Stimulated activated CD4-positive, alpha-beta T cell treated with anti-CD3 and anti-CD28 coated beads, Interleukin-1b, Interleukin-23, amount 100 ng/mL, for 24 hours (primary cell): ENCODE measurements at places on chromosomes 5 and 9.

GRCh38 chr5:128490761-128491160 lies 47.3 kb downstream of the FBN2 start:
- no peak for DNase-seq

DNA sequence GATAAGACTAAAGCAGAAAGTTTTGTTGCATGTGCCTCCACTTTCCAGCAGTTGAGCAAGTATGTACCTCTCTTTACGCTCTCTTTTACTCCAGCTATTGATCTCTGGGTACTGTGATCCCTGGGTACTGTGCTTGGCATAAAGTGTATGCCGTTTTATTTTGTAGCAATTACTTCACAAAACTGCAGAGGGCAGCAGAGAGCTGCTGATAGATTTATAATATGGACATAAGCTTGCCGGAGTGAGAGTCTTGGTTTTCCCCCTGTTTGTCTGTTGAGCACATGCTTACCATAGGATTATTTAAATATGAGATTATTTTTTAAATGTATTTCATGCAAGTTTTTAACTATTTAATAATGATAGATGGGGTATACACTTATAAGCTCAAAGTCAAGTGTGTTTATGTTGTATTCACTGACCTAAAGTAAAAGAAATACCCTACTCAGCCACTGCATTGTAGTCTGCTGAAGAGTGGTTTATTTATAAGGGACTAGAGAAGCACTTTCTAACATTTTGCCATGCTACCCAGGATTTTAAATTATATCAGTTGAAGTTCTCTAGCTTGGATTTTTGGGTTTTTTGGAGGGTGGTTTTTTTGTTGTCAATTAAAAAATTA lies 13.0 kb downstream of the TTC1 start:
- DNase-seq: no peak

DNA sequence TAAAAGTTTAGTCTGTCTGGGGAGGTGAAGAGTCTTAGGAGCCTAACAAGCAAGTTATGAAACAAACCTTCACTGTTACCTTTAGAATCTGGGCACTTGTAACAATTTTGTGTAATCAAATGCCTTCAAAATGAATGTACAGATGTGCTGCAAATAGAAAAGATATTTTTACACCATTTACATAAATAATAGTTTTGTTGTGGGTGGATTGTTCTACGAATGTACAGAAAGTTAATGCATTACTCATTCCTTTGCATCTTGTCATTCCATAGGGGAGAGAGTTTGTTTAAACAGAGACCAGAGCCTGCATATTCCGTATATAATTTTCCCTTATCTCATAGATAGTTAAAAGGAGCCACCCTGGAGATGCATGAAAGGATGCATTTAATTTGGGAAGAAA lies 576.9 kb upstream of the SGCD start:
- DNase-seq: no peak

- DNase-seq: no peak
Measured at GRCh38 chr5:92704590-92704989, 876.4 kb downstream of the NR2F1-AS1 start.

GRCh38 chr5:133242221-133242835 lies 190.5 kb downstream of the HSPA4 start:
- no peak for DNase-seq

GRCh38 chr9:93598647-93599241 lies 22.4 kb downstream of the PHF2 start:
- no peak for DNase-seq

- no peak for DNase-seq
Measured at GRCh38 chr9:120259100-120259499, 320.9 kb downstream of the CDK5RAP2 start.

- no peak for DNase-seq
Measured at GRCh38 chr9:12774861-12775678, at the start of gene LURAP1L. LURAP1L (plus strand) TSS chr9:12775020; CDS start chr9:12775716, 696 bp downstream.

DNA sequence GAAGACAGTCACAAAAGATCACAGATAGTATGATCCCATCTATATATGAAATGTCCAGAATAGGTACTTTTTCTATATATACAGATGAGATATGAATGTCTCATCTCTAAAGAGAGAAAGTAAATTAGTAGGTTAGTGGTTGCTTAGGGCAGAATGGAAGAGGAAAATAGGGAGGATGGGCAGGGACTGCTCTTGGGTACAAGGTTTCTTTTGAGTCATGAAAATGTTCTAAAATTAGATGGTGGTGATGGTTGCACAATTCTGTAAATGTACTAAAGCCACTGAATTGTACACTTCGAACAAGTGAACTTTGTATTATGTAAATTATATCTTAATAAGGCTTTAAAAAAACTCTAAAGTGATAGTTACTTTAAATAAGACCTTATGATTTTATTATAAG lies 59.6 kb upstream of the GRAMD2B start:
- no peak for DNase-seq
